ENCODE measurements at places on chromosomes 2 and 18.
A peak's percentile ranks its signal among the peaks of the same experiment; 100 is the strongest.

GRCh38 chr2:12064153-12064552, 317.7 kb downstream of the LPIN1 start:
- no peak for DNase-seq

- DNase-seq: no peak
Measured at GRCh38 chr2:102618452-102619413, 620 bp upstream of the SLC9A2 start.

DNA sequence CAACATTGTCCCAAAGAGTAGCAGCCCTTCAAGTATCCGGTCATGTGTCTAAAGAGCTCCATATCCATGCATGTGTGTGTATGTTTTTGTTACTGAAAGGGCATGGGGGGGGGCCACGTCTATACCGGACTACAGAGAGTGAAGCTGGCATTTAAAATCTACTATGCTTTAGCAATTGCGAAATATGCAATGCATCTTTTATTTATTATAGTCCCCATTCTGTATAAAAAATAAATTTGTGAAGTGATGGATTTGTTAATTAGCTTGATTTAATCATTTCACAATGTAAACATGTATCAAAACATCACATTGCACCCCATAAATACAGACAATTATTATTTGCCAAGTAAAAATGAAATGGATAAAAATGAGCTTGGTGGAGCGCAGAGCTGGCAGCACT, 149.4 kb upstream of the ID2 start:
- no peak for DNase-seq

DNA sequence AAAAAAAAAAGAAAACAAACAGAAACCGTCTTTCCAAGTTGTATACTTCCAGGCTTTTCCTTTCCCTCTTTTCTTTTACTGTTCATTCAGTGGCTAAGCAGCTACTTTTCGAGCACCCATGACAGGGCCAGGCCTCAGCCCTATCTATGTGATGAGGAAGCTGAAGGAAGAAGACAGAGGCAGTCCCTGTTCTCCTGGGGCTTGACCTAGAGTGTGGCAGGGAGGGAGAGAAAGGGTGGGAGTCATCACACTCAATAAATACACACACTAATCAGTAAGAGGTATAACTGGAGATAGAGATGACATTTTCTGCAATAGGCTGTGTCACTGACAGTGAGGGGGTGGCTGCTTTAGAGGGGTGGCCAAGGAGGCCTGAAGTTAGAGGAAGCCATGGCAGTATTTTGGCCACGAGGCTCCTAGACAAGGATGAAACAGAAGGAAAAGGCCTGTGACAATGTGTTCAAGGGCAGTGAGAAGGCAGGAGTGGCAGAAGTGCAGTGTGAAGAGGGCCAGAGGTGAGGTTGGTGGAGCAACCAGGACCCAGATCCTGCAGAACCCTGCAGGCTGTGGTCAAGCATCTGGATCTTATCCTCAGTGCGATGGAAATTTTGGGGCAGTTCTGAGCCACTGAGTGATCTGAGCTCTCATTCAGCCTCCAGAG, 131.8 kb upstream of the TTC39C start:
- DNase-seq: no peak

- no peak for DNase-seq
Measured at GRCh38 chr2:866887-867286, 83.8 kb upstream of the SNTG2 start.

GRCh38 chr18:79520478-79521390, 125.0 kb downstream of the NFATC1 start:
- DNase-seq: no peak

- peak; percentile 69 for DNase-seq
Measured at GRCh38 chr2:220550995-220551700, 923.7 kb downstream of the SLC4A3 start.

DNA sequence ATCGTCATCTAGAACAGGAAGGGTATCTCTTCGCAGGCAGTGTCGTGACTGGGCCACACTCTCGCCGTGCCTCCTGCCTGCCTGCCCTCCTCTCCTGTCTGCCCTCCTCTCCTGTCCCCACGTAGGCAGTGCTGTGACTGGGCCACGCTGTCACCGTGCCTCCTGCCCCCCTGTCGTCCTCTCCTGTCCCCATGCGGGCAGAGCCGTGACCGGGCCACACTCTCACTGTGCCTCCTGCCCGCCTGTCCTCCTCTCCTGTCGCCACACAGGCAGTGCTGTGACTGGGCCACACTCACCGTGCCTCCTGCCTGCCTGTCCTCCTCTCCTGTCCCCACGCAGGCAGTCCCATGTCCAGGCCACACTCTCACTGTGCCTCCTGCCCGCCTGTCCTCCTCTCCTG, 51.4 kb downstream of the ZNF236 start:
- no peak for DNase-seq

DNA sequence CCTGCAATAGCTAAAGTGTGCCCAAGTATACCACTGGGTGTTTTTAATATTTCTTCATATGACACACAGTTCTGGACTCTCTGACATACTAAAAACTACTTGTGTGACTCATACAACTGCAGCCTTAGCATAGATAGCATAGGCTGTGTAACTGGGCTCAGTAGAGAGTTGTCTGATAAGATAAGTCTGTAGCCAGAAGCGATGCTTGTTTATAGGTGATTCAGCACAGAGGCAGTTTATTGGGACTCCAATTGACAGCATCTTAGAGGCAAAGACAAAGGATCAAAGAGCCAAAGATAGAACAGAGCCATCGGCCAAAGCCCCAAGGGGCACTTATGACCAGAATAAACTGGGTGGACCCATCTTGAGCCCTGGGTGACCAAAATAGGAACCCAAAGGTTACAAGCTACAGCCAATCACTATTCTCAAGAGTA, 42.3 kb downstream of the AAK1 start:
- DNase-seq: no peak

- DNase-seq: peak; percentile 70
Measured at GRCh38 chr18:2417861-2418610, 153.3 kb downstream of the METTL4 start.

DNA sequence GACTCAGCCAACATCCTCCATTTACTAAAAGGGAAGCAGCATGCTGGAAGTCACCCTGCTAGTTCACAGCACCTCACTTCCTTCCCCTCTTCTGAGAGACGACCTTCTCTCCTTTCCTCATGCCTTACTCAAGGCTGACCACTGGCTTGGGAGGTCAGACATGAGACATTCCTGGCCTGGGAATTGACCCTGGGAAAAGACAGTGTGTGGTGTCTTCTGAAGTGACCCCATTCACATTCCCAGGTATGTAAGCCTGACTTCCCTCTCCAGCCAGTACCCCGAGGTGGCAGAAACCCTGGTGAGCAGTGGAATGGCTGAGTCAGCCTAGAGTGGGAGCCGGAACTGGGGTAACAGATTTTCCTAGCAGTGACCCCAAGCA, 92.4 kb downstream of the PLB1 start:
- no peak for DNase-seq

DNA sequence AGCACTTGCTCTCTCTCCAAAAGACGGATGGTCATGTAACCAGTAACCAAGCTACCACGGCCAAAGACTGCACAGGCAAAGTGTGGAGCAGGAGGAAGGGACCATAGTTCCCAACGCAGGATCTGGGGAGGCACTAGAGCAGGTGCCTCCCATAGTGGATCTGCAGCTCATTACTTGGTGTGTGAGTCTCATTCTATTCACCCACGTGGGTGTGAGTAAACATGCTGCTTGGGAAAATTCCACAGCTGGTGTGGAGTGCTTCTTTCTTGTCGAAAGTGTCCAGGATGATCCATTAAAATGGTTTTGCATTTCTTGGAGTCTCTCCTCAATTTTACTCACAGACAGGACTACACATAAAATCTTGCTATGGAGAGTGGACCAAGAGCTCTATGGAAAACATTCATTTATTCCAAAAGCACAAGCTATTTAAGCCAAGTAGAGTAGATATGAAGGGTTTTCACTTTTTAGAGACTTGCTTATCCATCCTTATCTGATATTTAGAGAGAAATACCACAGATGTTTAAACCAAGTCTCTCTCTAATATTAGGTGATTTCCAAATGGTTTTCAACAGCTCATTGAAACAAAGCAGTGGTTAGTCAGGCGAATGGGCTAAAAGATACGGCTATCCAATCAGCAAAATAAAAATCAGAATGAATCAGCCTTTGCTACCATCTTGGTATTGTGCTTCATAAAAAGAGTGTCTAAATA, 104.3 kb upstream of the CCDC195 start:
- DNase-seq: no peak

DNA sequence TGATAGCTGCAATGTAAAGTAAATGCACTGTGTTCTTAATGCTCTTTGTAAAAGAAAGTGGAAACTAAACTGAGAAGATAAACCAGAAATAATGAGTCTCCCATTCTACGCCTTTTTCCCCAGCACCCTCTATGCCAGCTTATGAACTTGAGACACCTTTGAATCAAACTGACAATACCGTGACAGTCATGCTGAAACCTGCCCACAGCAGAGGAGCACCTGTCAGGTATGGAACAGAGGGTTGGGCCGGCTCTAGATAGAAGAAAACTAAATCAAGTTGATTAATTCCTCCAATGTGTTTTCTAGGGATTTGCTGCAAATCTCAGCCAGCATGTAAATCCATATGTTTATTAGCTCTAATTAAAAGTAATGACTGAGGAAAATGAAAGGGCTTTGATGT, 520.6 kb upstream of the RAB12 start:
- DNase-seq: peak; percentile 18

- DNase-seq: no peak
Measured at GRCh38 chr2:198857246-198857645, 600.5 kb downstream of the SATB2 start.

DNA sequence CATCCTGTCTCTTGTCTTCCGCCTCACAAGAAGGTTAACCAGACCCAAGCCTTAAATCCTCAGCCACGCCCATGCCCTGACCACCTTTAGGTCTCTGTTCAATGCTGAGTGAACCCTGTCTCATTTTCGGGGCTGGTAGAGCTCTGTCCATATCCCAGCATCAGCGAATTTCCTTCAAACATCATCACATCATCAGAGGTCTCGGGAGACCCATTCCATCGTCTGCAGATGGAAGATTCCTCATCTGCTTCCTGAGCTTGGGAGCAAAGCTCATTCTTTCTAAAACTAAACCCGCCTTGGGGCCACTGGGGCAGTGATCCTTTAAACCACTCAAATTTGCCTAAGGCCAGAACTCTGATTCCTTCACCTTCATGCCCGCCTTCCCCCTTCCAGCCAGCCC, 173.7 kb downstream of the TTC32 start:
- DNase-seq: no peak

- peak; percentile 90 for DNase-seq
Measured at GRCh38 chr2:219057709-219058540, 2.8 kb downstream of the IHH start.

- no peak for DNase-seq
Measured at GRCh38 chr2:117603567-117603966, 210.9 kb upstream of the DDX18 start.

- DNase-seq: peak; percentile 67
Measured at GRCh38 chr2:7672027-7672684, 754.9 kb downstream of the RNF144A start.
